ENCODE measurements at places on chromosomes 11 and 22. TPM values are rescaled to one million over a fixed set of nuclear protein-coding genes. Genes with fewer than 3 reads are reported as not detected.

DNA sequence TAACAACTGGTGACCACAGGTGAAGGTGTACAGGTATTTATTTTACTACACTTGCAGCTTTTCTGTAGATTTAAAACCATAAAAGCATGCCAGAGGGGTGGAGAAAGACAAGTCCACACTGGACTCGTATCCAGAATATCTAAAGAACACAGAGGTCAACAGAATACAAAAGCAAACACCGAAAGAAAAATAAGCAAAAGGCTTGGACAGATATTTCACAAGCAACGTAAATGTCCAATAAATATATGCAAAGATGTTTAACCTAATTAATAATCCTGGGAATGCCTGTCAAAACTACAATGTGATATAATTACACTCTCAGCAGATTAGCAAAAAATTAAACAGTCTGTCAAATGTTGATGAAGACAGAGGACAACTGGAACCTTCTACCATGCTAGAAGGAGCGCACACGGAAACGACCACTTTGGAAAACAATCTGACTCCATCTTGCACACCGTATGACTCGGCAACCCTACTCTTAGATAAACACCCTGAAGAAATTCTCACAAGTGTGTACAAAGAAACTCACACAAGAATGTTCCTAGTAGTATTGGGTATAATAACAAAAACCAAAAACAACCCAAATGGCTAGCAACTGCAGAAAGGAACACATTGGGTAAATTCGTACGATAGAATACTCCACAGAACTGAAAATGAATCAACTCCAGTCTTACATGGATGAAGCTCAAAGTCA, 27.2 kb downstream of the GNB1L start:
- no peak for DNase-seq

DNA sequence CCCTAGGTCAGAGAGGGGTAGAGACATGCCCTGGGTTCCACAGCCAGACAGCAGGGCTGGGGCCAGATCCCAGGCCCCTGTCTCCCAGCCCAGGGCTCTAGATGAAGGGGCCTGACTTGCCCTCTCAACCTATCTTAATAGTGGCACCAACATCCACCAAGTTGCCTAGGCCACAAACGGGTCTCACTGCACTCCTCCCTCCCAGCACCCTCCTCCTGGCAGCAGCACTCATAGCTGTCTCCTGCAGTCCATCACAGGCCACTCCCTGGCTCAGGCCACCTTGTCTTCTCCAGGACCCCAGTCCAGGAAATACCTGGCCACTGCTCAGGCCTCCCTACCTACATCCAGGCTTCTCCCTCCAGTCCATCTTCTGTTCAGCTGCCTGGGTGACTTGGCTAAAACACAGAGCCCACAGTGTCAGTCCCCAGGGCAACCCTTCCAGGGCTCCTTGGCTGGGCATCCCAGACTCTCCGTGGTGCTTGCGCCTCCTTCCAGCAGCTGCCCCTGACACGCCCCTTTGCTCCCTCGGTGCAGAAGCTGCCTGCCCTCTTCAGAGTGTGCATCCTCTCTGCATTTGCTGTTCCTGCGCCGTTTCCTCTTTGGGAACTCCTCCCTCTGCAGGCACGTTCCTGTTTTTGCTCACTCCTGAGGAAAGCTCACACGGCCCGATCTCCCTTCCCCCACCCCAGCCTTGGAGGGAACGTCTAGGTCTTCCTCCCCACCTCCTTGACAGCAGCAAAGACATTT, 40.5 kb downstream of the LRRC32 start:
- no peak for DNase-seq

DNA sequence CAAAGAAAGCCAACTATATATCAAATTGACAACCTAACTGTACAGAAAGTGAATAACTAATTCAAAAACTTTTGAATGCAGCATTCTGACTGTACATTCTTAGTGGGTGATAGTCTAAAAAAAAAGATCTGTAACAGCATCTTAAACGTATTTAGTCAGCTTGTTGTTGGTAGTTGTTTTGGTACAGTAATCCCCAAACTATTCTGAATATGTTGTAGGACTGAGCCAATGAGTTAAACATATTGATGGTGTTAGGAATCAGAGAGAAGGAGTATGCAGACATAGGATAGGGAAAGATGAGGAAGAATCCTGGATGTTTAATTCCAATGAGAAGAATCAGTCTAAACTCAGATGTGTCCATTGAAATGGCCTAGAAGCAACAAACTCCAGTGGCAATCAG, 41.9 kb upstream of the KIRREL3 start:
- no peak for DNase-seq

GRCh38 chr22:20219667-20220628, 48.2 kb downstream of the RTN4R start:
- DNase-seq, result no peak

DNA sequence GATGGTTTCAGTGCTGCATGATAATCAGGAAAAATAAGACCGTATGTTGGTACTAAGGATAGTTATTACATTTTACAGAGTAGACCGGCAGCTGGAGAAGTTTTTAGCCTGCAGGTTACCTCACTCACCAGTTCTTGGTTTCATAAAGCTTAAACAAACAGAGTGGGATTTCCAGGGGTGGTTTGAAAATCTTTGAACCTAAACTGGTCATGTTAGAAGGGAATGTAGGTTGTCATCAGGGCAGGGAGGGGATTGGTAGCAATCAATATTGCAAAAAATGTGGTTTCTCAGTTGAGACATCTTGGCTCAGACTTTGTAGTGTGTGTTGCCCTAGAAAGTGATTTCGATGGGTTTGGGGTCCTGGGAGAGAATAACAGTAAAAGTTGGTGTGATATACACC, 17.5 kb downstream of the EXT2 start:
- DNase-seq, result no peak

GRCh38 chr22:11066458-11067285, 4461.3 kb upstream of the OR11H1 start:
- DNase-seq, result no peak

DNA sequence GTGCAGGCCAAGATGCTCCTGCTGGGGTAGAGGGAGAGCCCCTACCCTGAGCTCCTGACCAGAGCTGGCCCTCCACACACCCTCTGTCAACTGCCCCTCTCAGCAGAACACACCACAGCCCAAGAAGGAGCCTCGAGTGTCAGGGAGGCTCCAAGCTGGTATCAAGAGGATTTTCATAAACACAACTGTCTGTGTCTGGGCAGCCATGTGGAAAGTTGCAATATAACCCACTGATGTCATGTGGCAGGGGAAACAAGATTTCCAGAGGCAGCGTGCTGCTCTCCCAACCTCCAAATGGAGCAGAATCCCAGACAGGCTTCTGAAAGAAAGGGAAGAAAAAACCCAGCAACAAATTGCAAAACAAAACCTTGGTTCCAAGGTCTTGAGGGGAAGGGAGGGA, 569.9 kb downstream of the BUD13 start:
- no peak for DNase-seq

GRCh38 chr11:129930296-129930695, 34.9 kb upstream of the NFRKB start:
- no peak for DNase-seq

Gene TRIM29
- total RNA-seq, result not detected

Gene AQP11
- total RNA-seq, result 0.78 TPM

Gene SYCE3
- total RNA-seq, result 0.71 TPM

Gene P4HA3
- not detected for total RNA-seq
